ENCODE measurements at places on chromosomes 12 and 14.

- no peak for DNase-seq
These were observed 65.8 kb upstream of the RASSF3 start for GRCh38 chr12:64544371-64545080.

- DNase-seq, result no peak
These were observed 29.8 kb downstream of the OR10P1 start for GRCh38 chr12:55666508-55666907.

DNA sequence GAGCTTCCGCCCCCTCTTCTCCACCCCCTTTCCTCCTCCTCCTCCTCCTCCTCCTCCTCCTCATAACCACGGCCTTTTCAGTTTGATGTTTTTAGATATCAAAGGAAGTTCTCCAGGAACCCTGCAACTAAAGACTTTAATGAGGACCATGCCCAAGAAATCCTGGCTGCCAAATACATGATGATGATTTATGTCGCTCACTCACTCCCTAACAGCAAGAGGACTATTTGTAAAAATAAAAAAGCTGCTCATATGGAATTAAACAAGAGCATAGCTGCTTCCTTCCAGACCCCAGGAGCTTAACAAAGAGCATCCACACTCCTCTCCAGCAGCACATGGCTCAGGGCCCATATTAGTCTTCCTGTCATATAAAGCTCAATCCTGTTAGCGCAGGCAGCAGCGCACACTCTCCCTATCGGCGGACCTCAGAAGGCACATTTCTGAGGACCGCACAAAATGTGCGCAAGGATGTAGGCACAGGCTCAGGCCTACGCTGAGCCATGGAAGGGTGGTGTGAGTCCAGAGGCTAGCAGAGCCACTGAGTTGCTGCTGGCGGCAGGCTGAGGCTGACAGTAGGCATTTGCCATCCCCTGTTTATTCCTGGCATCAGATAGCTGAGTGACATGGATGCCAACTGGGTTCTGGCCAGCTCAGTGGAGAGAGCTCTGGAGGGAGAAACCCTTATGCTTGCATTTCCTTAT, 232.8 kb downstream of the MSRB3 start:
- DNase-seq, result no peak

- DNase-seq, result no peak
These were observed 2.9 kb downstream of the ZFHX2 start for GRCh38 chr14:23548351-23549318.

DNA sequence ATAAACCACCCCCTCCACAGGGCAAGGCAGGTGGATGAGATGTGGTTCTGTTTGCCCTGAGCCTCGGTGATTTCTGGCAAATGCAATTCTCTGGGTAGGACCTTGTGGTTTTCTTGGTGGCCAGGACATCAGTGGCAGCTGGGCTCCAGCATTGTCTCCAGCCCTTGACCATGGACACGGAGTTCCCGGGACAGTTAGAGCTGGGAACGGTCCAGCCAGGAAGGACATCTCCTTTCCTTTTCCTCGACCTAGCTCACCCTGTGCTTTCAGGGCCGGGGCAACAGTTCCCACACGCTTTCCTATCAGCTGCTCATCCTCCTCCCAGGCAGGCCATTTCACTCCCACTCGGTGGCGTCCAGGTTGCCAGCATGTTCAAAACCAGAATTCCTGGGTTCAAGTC, 9.2 kb downstream of the SERPINA4 start:
- no peak for DNase-seq

DNA sequence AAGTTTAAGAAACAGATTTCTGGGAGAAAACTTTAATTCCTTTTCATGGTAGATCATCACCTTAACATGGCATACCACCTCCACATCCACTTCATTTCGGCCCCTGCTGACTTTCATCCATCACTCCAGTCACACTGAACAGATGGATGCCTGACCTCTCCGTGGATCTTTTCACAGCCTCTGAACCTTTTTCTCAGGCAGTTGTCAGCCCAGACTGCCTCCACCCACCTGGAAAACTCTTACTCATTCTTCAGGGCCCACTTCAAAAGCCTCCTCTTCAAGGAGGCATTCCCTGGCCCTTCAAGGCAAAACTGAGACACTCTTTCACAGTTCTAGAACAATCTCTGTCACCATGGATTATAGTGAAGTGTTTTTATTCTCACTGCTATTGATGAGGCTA, 52.9 kb downstream of the GXYLT1 start:
- DNase-seq, result no peak

DNA sequence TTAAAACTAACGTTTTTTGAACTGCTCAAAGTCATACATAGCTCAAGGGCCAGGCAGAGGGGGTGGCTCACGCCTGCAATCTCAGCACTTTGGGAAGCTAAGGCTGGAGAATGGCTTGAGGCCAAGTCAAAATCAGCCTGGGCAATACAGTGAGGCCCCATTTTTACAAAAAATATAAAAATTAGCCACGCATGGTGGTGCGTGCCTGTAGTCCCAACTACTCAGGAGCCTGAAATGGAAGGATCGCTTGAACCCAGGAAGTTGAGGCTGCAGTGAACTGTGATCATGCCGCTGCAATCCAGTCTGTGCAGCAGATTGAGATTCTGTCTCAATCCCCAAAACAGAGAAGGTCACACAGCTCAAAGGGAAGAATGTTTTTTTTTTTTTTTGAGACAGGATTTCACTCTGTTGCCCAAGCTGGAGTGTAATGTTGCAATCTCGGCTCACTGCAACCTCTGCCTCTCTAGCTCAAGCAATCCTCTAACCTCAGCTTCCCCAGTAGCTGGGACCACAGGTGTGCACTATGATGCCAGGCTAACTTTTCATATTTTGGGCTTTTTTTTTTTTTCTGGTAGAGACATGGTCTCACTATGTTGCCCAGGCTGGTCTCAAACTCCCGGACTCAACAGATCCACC, 2.9 kb downstream of the RBM23 start:
- DNase-seq, result peak; percentile 17

Data from CD4-positive, alpha-beta T cell treated with Interferon alpha-2 for 1 hour (primary cell).